Muscle of back (tissue), 13 donors: ENCODE measurements at places on chromosomes 1 and 21. TPM values are rescaled to one million over a fixed set of nuclear protein-coding genes. Genes with fewer than 3 reads are reported as not detected.

VTCN1 gene
- 0.09 TPM for polyA plus RNA-seq

SEMA6C gene
- polyA plus RNA-seq = 96.4 TPM

NBPF6 gene
- polyA plus RNA-seq = not detected

ZYG11A gene
- polyA plus RNA-seq = 0.07 TPM

DNA sequence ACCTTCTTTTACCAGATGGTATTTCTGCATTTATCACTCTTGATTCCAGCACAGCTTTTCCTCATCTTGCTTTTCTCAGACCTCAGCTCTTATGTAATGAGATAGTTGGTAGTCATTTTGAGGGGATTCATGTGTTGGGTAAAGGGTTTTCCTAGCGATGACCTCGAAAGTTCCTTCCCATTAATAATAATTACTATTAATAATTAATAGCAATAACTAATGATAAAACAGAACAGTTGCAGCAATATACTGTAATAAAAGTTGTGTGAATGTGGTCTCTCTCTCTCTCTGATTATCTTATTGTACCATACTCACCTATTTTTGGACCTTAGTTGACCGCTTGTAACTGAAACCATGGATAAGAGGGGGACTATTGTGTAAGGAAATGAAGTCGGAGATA lies 14.2 kb downstream of the CAMTA1 start:
- DNase-seq = no peak

DNA sequence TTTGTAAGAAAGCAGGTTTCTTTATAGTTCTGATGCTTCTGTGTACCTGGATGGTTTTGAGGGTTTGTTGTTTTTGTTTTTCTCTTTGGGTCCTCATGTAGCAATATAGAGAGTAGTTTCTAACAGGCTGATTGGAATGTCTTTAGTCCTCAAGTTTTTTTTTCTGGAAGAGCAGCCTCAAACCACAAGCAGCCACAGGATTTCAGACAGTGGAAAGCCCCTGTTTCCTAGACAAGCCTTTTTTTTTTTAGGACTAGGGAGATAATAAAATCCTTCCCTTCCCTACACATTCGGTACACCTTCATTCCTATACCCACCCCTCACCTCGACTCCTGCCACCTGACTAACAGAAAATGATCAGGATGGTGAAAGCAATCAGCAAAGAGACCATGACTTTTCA lies 47.6 kb downstream of the ACP6 start:
- no peak for DNase-seq

GRCh38 chr1:58926152-58926551 lies 142.3 kb upstream of the JUN start:
- no peak for DNase-seq

DNA sequence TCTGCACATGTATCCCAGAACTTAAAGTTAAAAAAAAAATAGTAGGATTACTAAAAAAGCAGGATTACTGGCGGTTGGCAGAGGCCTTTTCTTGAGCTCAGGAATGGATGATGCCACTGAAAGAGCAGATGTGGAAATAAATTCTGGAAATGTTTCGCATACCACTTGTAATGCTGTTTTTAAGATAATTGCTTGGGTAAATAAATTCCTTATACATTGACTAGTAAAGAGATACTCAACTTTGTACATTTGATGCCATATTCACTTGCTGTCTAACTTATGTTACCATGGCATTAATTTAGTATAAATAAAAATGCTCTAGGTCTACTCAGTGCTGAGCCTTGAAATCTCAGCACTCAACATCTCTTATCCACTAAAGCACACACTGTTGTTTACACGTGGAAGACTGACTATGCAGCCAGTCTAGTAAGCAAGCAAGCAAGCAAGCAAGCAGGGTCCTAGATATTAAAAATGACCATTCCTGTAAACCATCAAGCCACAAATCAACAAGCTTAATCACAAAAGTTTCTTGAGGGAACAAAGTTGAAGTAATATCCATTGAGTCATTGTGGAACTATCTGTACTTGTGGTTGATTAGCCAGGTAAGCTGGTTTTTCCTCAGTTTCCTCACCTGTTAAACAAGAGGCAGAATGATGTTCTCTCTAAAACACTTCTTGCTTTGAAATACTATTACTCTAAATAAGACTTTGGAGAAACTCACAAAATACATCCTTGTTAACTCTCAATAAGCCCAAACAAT lies 1.7 kb upstream of the RASAL2 start:
- DNase-seq = no peak
